ENCODE measurements at places on chromosomes 4 and X.

GRCh38 chr4:40553995-40554394 is 75.7 kb downstream of the RBM47 start:
- no peak for DNase-seq

- no peak for DNase-seq
Observed at GRCh38 chr4:11232015-11232414, 196.7 kb downstream of the HS3ST1 start.

DNA sequence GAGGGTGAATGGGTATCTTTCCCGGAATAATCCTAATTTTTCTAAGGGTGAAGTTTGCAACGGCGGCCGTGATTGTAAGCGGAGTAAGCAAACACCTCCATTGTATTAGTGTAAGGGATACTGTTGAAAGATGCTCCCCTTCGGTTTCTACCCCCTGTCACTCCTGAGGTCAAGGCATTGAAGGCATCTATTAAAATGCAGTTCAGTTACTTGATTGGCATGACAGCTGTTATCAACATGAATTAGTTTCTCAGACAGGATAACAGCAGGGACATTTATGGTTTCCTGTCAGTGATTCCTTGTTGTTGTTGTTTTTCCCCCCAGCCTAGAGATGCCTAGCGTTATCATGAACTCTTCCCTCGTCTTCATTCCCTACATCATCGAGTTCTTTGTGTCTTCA is 552 bp downstream of the SLC25A14 start:
- no peak for DNase-seq

DNA sequence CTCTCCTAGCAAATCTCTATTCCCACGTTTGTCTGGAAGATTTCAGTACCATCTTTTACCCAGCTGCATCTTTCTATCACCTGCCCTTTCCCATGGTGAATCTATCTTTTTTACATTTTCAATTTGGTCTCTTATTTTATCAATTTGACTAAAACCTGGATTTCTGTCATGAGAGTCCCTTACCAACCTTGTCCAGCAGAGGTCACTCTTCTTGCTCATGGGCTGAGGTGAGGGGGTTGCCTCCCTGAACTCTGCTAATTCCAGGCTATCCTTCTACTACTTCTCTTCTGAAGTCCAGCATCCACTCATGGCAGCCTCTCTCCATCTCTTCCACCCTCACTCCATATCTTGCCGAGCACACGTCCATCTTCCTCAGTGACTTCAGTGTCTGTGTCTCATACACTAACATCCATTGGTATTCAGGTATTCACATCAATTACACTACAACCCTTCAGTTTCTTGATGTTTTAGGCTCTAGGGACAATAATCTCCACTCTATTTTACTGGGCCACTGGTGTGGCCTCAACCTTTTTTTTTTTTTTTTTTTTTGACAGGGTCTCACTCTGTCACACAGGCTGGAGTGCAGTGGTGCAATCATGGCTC is 17.8 kb upstream of the ZNF827 start:
- no peak for DNase-seq

- DNase-seq: no peak
Observed at GRCh38 chr4:43224559-43224958, 332.0 kb downstream of the GRXCR1 start.

DNA sequence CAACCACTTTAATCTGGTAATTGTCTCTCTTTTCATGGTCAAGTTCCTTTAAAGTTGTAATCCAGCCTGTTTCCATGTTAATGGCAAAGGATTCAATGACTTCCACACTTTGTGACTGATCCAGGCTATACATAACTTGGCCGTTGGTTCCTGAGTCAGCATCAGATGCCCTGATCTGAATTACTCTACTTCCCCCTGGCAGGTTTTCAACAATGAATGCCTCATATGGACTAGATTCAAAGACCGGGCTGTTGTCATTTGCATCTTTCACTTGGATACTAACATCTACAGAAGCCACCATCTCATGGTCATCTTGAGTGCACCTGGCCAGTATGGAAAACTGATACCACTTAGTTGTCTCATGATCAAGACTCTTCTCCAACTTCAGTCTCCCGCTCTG is 62.6 kb upstream of the MTNR1A start:
- DNase-seq: no peak
